Jurkat, Clone E6-1 (cell line): ENCODE measurements at places on chromosomes 3 and 15.

GRCh38 chr3:73029321-73029796 is 32.1 kb upstream of the EBLN2 start:
- DNase-seq, result peak; percentile 7

- no peak for DNase-seq
Observed at GRCh38 chr3:183455089-183455488, 26.7 kb upstream of the MCF2L2 start.

- peak; percentile 63 for DNase-seq
Observed at GRCh38 chr3:45208586-45208985, 17.5 kb downstream of the TMEM158 start.

GRCh38 chr3:143771939-143772338 is 76.3 kb downstream of the SLC9A9 start:
- DNase-seq, result no peak

GRCh38 chr3:61580982-61581643 is 19.7 kb downstream of the PTPRG start:
- no peak for DNase-seq

DNA sequence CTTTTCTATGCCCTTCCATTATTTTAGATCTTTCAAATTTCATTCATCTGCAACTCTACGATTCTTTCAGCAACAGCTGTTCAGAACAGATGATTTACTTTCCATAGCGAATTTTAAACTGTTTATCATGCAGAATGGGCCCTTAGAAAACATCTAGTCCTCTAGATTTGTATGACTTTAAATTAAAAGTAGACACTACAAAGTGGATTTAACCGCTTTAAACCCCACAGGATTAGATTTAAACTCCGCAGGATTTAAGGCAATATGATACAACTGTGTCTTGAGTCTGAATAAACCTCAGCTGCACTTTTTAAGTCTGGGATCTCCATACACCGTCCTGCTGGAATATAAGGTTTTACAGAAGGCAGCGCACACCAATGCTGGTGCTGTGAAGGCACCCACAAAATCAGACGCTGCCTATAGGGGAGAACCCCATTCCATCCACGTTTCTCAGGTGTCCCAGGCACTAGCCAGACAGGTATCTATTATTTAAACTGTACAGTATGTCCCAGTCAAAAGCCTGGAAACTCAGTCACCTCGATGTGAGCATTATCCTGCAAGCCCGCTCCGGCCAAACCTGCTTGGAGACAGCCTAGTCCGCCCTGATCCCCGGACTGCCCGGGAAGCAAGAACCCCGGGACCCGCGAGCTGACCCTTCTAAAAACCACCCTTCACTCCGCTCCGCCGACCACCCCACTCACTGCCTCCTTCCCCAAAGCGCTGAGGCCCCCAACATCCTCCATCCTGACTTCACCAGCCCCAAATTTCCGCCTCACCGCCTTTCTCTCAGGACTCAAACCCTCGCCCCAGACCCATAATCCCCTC is 768 bp downstream of the ANO10 start:
- no peak for DNase-seq
